Right forelimb (tissue), 1 donor: ENCODE measurements at places on chromosomes 3 and 15.
A peak's percentile ranks its signal among the peaks of the same experiment; 100 is the strongest.

DNA sequence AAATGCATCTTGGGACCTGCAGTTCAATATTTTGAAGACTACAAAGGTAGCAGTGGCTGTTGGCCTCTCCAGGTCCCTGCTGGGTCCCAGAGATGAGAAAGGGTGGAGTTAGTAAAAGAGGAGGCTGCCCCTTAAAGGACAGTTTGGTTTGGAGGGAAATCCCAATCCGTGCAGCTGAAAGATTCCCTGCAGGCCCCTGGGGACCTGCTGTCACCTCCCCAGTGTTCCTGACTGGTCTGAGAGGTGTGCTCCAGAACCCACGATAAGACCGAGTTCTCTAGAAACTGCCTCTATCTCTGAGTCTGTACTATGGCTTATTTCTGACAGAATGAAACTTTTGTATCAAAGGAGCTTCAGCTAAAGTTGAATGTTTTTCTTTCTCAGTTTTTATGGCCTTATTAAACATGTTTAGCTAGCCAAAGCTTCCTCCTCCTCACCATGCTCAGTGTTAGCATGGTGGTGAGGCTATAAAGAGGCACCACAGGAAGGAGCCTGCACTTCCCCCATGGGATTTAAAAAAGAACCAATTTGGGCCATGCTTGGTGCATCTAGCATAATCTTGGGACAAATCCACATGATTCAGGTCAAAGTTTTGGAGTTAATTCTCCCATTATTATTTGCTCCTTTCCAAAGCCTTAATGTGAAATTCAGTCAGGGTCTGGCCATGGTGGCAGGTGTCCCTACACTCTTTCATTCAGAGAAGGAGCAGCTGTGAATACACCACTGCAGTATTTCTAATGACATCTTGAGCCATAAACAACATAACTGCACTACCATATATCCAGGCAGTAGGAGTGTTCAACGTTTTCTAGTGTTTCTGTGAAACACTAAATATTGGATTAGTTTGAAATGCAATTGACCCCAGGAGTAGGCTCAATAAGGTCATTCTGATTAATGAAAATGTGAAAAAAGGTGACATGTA, 74.4 kb downstream of the ATP1B3 start:
- DNase-seq, result no peak

- DNase-seq, result no peak
These were observed 14.5 kb downstream of the GOLIM4 start for GRCh38 chr3:168081171-168081771.

GRCh38 chr3:116135457-116136085, 309.7 kb downstream of the LSAMP start:
- no peak for DNase-seq

DNA sequence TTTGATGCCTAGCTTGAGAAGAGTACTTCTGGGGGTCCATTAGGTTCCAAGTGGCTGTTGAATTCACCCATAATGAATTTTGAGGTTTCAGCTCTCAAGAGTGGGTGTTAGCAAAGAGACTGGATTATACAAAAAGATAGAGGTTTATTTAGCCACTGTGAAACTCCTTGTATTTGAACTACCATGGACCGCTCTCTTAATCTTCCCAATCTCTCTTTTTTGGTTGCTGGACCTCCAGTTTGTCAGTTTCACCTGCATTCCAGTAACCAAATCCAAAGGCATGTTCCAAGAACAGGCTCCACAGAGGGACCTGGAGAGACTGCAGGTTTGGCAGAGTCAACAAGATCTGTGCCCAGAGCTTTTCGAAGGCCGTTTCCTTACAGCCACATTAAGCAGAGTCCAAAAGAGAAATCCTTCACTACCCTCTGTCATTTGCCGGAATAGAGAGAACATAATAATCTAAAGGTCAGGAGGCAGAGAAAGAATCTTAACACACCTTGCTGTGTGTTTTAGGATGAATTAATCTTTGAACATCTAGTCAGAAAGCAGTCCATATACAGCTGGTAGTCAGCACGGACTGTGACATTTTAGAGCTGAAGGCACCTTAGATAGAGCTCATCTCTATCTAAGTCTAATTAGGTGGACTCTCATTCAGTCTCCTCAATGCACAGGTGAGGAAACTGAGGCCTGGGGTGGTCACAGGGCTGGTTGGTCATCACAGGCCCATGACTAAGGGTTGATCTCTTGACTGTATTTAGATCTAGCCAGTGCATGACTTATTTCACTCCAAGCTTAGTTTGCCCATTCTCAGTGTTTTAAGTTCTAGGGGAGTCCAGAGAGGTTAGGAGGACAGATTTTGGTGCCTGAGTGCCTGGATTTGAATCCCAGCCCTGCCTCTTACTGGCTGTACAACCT, 1.3 kb downstream of the ABHD2 start:
- DNase-seq, result no peak

DNA sequence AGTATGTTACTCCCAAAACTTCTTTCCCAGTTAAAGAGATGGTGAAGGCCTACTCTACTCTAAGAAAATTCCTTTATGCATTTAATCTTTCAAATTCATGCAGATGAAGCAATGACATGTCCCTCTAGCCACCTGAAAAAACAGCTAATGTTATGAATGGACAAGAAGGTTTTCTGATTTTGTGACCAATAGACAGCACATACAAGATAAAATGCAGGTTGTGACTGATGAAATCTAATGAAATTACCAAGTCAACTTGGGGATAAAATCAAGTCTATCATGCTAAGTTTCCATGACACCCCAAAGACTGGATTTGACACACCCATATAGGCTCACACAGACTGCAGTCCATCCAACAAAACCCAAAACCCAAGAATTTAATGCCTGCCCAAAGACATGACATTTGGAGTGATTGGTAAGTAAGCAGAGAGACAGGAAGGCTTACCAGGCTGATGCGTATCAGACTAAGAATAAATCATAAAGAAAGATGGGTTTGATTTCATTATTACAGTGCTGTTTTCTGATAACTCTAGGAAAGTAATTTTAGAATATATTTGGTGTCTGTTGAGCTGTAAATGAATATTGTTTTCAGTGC, 26.4 kb downstream of the CD47 start:
- DNase-seq, result no peak

DNA sequence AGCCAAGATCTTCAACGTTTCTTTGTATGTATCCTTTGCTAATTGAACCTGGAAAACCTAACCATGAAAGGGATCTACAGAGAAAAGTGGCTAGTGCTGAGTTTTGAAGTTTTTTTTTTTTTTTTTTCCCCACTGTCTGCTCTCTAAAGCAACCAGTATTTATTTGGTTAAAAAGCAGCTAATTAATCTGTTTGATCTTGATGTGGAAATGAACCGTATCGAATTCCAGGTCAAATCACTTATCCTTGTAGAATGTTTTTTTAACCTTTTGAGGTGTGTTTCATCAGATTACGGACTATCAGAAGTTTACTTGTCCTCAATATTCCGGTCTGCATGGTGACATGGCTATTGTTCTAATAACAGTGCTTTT, 117.2 kb downstream of the FNDC3B start:
- DNase-seq, result no peak

DNA sequence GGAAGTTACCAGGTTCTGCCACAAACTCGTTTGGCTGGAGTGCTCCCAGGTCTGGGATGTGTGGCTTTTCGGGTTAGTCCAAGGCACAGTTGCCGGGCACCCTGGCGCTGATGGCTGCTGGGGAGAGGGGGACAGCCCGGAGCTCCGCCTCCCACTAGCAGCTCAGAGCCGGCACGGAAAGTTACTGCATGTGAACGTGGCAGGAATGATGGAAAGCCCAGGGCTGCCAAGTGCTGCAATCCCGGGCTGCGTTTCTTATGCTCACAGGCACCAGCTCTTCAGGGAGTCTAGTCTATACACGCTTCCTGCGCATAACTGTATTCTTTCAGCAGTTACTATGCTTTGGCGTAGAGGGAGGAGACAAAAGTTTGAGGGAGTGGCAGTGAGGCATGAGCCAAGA, 141.8 kb upstream of the ICE2 start:
- peak; percentile 62 for DNase-seq

DNA sequence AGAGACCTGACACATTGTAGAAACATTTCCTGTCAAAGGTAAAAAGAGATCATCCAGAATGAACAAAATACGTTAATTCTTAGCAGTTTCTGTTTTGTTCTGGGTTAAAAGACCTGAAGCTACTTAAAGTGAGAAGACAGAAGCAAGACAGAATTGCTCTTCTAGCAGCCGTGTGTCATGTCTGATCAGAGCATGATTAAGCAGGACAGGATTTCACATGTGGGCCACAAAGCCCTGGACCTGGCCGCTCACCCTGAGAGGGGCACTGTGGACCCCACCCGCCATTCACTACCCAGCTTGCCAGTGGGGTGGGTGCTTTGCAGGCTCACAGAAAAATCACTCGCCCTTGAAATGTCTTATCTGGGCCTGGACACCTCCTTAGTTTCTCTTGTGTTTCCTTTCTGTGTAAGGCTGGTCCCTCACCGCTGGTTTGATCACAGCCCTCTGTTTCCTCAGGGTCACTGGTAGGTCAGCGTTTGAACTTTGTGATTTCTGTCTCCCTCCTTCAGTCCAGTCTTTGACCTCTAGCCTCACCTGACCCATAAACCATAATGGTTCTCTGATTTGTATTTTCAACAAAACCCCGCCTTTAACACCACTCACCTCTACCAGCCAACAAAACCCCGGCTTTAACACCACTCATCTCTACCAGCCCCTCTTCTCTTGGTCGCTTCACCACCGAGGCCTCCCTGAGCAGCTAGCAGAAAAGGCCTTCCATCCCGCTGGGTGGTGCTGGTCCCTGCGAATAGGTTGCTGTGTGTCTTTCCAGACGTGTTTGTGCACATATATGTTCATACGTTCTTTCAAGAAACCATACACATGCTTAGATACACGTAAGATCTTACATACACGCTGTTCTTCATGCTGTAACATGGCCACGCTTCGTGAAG, 185.0 kb downstream of the OR4M2 start:
- no peak for DNase-seq

GRCh38 chr3:186708983-186709679, 8.0 kb upstream of the KNG1 start:
- DNase-seq, result no peak

DNA sequence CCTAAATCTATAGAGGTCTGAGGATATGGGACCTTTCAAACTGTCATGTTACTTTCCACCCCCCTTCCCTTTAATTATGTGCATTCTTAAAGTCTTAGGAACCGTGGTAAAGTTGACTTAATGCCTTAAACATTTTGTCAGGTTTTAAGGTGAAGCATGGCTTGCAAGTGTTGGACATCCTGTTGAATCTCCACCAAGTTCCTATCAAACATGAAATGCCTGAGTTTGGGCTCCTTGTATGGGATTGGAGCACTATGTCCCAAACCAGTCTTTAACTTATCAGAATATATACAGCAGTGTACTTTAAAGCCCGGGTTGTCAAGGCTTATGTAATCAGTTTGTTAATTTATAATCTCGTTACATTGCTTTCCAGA, 1.1 kb downstream of the SNRK start:
- DNase-seq, result no peak

- DNase-seq, result no peak
These were observed 136.0 kb downstream of the CD47 start for GRCh38 chr3:107954845-107955244.

DNA sequence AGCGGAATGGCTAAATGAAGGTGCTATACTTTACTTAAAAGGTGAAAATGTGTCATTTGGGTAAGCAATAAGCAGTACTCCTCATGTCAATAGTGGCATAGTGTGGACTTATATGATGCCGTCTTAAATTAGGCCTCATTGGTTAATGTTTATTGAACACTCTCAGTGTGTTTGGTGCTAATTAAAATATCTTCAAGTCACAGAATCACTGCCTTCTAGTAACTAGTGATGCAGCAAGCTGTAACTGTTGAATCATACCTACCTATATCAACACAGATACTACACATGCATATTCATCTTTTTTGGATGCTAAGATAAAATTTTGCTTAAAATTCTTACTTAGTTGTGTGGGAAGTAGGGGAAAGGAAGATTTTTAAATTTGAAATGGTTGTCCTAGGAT, 30.7 kb downstream of the ARHGAP31 start:
- DNase-seq, result no peak

DNA sequence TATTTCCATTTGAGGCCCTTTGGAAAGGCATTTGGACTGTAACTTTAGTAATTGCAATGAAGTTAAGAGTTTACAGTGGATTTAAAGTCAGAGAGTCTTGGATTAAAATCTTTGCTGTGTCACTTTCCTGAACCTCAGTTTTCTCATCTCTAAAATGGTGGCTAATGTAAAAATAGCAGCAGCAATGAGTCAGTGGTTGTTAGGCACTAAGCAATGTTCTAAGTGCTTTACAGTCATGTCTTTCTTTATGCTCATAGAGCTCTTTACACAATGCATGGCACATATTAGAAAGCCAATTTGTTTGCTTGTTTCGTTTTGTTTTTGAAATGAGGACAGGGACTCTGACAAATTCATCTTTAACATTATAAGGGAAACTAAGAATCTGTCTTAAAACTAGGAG, 222.7 kb upstream of the DNAJC19 start:
- DNase-seq, result no peak

- DNase-seq, result no peak
These were observed 180.1 kb downstream of the RAB11A start for GRCh38 chr15:66049353-66049752.

DNA sequence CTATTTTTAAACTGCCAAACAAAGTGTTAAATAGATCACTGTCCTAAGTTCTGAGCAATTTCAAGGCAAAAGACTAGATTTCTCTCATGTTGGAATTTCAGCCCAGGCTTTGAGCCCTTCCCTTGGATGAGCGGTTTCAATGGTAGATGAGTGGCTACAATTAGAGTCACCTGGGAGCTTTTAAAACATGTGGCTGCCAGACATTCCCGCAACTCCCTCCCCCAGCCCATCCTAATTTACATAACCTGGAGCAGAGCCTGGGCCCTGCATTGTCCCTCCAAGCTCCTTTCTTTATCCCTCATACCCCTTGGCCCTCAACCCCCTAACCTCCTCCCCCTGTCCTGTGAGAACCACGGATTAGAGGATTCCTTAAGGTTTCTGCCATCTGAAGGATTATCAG, 357.5 kb upstream of the UMPS start:
- no peak for DNase-seq

- no peak for DNase-seq
These were observed 17.1 kb upstream of the NANOGP8 start for GRCh38 chr15:35102186-35102585.

DNA sequence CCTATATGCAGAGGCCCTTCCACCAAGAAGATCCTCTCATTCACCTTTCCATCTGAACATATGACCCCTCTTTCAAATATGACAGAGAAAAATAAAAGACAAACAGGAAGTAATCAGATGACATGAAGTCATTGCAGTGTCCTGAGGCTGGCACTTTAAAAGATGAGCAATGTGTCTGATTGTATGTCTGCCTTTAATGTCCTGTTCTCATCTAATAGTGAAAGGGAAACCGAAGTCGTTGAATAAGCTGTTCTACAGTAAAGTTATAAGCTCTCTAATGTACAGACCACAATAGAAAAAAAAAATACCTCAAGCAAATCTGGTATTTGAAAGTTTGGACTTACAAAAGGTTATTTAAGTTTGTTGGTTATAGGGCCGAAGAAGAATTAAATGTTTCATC, 243.0 kb downstream of the CLSTN2 start:
- no peak for DNase-seq

- DNase-seq, result no peak
These were observed 19.8 kb upstream of the CHCHD6 start for GRCh38 chr3:126684218-126684751.

GRCh38 chr15:60656041-60656440, 177.1 kb upstream of the ICE2 start:
- no peak for DNase-seq
